ENCODE measurements at places on chromosomes 2 and 18.

- DNase-seq = no peak
These were observed 31.0 kb upstream of the NFE2L2 start for GRCh38 chr2:177295484-177295883.

DNA sequence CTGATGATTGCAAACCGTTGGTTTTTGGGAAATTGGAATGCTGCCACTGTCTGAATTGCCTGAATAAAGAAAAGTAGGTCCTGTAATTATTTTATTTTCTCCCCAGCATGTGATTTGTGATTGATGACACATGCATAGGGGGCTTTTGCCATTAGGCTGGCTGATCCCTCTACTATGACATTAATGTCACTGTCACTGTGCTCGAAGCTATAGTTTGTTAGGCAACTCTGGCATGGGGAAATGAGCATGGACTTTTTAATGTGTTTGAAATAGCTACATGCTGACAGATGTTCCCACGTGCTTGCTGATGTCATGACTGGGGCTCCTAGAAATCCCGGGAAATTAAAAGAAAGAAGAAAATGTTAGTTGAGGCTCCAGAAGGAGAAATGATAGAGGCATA lies 99.1 kb downstream of the HRH4 start:
- no peak for DNase-seq

- DNase-seq = no peak
These were observed 52.9 kb upstream of the NABP1 start for GRCh38 chr2:191625016-191625415.

- no peak for DNase-seq
These were observed 49.0 kb downstream of the FBLN7 start for GRCh38 chr2:112187046-112187715.

- DNase-seq = no peak
These were observed 52.7 kb upstream of the NCK2 start for GRCh38 chr2:105691947-105692390.

DNA sequence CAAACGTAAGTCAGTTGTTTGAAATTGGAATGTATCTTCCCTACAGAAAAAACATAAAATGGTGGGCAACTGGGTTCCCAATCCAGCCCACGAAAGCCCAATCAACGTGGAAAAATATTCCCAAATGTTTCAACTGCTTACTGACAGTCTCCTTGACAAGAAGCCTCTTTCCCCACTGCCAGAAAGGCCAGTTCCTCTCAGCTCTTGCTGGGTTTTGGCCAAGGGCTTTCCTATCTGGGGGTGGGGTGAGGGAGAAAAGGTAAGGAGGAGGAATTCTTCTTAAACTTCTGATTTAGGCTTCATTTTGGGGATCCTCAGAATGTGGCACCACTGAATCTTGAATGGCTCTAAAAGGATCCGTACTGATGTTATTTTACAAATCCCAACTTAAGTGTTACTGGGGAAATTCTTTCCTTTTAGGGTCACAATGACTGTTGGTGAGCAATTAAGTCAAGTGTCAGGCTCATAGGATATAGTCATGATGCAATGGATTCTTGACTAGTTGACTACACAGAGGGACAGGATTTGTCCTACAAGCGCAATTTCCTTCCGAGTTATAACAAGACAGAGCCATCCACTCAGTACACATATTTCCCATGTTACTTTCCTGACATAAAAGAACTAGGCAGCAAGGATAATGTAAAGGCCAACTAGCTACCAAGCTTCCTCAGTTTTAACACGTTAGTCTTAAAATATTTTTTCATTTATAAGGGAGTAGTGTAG lies 73.6 kb downstream of the SPRED2 start:
- no peak for DNase-seq

GRCh38 chr2:32752952-32753351 lies 125.1 kb downstream of the TTC27 start:
- DNase-seq = no peak

DNA sequence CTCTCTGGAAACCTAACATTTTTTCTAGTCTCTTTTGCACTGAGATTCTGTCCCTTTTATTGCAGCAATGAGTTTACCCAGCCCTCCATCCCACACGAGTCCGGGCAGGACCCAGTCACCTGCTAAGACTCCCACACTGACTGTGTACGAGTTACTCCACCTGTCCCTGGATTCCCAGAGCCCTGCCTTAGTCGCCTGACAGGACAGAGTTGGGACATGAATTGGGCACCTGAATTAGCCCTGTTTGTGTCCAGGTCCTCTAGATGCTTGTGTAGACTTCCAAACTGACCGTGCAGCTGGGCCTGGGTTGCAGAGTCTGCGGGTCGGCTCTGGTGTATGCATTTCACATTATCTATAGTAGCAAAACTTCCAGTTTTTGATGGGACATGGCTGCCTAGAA lies 238.7 kb downstream of the VAPA start:
- DNase-seq = no peak

GRCh38 chr18:50281972-50282520 lies 723 bp upstream of the MBD1 start:
- no peak for DNase-seq

DNA sequence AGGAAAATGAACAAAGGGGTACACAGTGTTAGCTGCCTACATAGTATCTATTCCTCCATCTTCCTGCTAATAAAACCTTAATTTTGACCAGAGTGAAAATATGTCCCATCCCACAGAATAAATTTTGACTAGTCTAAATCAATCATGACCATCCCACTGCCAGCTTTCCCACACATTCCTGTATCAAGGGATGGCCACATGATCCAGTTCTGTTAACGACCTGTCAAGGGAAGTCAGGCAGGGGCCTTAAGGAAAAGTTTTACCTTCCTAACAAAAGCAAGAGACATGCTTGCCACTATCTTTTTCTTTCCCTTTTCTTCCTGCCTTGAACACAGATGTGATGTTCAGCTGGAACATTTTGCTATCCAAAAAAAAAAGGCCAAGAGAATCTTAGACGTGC lies 185.0 kb upstream of the CHAC2 start:
- DNase-seq = no peak

GRCh38 chr18:38805256-38805655 lies 1239.7 kb upstream of the CELF4 start:
- DNase-seq = no peak

- DNase-seq = no peak
These were observed 154.8 kb upstream of the PGAP1 start for GRCh38 chr2:197081294-197081693.

DNA sequence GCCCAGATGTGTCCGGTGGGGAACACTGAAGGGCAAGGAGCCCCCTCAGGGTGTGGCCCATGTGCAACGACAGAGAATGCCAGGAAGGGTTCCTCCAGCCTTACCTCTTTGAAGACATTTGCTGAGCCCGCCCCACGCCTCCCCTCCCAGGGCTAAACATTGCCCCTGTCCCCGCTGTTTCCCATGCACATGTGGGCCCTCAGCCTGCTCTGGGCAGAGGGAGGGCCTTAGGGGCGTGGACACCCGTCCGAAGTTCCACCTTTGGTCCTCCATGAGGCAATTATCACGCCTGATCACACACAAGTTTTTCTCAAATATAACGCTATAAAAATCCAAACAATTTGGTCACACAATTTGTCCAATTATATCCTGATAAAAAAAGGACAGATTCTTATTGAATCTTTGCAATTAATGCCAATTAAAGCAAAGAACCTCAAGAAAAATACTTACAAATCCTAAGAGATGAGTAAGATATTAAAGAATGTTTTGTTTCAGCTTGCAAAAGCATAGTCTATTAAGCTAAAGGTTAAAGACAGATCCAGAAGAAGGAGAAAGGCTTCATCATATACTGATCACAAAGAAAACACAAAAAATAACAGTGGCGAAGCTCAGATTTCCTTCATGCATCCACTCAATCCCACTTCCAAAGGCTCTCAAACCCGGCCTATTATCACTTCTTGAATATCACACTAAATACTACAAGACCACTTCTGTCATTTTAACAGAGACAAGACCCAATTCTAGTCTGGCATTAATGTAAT lies 55.2 kb upstream of the LDLRAD4 start:
- DNase-seq = no peak

DNA sequence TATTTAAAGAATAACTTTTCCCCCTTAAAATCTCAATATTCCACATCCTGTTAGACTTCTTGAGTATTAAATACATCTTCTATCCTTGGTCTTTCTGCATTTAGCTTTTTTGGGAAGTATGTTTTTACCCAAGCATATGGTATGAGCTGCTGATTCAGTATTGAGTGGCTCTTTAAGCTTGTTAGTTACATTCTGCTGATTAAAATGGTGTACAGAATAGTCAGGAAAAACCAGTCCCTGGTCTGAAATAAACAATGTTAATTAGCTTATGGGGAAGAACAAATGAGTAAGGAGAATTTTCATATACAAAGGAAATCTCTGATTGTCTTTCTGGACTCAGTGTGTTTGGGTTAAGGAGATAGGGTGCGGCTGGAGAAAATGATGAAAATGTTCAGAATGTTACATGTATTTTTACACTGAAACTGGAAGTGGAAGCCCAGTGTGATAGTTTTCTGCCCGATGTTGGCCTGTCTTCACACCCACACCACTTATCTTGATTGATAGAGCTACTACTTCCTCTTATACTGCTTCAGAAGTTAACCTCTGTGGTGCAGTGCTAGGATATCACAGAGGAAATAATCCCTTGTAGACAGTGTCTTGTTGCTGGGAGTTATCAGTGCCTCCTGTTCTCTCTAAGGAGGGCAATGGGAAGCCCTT lies 84.0 kb downstream of the MSH2 start:
- no peak for DNase-seq

GRCh38 chr2:166610913-166611305 lies 116.9 kb upstream of the SCN7A start:
- no peak for DNase-seq

- DNase-seq = no peak
These were observed 110.9 kb downstream of the FAM161A start for GRCh38 chr2:61742955-61743354.

DNA sequence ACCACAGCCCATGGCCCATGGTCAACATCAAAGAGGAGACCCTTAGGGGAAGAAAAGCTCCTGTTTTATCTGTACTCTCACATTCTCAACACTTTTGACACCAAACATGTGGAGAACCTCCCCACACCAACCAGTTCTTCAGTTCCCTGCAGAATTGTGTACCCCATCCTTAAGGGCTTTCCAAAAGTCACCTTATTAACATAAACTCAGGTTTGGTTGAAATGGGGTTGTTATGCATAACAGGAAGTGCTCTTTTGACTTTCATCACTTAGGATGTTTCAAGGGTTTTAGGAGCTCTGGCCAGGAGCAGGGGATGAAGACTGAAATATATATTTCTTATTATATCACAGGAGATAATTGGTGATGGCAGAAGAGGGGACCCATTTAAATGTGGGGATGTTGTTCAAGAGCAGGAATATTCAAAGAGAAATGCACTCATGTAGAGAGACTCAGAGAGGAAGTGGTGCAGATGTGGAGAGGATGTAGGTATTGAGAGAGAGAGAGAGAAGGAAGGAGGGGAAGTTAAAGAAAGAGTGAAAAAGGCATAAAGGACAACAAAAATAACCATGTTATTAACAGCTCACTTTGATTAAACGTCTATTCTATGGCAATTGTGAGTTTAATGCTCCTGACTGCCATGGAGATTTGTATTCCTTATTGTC lies 35.2 kb downstream of the SP140L start:
- DNase-seq = no peak

- no peak for DNase-seq
These were observed 102.6 kb upstream of the HS6ST1 start for GRCh38 chr2:128421286-128421685.

GRCh38 chr2:86398500-86399474 lies 42.4 kb upstream of the KDM3A start:
- DNase-seq = no peak

- no peak for DNase-seq
These were observed 40.9 kb downstream of the TWIST2 start for GRCh38 chr2:238888781-238889180.

DNA sequence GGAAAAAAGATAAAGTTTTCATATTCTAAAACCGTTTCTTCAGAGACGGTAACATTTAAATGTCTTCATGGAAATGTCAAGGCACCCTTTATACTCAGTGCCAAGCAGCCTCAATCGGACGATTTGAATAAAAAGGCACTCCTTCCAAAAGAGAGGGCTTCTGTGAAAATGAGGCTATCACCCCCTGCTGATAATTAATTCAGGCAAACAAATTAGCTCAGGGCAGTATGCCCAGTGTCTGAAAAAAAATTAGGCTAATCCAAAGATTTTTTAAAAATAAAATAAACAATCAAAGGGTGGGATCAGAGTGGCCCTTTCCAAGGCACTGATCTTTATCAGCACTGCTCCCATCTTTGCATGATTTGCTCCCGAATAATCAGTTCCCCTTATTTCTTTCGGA lies 151.0 kb upstream of the PID1 start:
- no peak for DNase-seq

DNA sequence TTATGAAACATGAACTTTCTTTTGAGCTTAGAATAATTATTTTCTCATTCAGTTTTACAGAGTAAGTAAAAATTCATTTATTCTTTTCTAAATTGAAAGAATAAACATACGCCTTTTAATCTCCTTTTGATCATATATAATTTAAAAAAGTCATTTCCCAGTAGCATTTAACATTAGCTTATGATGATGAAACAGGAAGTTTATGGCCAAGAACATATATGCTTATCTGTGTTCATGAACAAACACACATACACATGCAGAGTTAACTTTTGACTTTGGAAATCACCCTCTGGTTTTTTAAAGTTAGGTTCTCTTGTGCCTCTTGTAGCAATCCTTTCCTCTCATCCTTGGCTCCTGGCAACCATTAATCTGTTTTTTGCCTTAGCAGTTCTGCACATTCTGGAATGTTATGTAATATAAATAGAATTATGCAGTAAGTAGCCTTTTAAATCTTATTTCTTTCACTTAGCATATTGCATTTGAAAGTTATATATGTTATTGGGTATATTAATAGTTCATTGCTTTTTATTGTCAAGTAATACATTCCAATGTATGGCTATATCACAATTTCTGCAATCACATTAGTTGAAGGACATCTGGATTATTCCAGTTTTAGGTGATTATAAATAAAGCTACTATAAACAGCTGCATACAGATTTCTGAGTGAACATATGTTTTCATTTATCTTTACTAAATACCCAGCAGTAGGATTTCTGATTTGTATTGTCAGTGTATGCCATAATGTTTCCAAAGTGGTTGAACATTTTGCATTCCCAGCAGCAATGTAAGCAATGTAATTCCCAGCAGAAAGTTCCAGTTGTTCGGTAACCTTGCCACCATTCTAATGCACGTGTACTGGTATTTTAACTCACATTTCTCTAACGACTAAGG lies 210.3 kb downstream of the ZRANB3 start:
- DNase-seq = no peak

DNA sequence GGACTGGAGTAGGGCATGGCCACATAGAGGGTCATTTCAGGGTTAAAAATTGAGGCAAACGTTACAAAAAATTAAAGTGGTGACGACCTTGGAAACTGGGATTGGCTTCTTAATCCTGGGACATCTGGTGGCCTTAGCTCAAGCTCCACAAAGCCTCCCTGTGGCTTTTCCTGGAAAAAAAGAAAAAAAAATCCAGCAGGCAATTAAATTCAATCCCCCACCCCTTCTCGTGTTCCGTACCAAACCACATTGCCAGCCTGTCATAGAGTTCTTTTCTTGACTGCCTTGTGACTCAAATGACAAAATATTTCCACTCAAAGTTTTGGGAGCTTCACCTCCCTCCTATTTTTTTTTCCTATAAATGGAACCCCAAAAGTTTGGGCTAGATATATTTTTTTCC lies 195.6 kb downstream of the HRH4 start:
- DNase-seq = no peak

All from anterior cingulate cortex (tissue), 58 donors.